ENCODE measurements at places on chromosomes 1 and 21.

- DNase-seq: no peak
Measured at GRCh38 chr1:234716908-234717375, 107.0 kb upstream of the IRF2BP2 start.

DNA sequence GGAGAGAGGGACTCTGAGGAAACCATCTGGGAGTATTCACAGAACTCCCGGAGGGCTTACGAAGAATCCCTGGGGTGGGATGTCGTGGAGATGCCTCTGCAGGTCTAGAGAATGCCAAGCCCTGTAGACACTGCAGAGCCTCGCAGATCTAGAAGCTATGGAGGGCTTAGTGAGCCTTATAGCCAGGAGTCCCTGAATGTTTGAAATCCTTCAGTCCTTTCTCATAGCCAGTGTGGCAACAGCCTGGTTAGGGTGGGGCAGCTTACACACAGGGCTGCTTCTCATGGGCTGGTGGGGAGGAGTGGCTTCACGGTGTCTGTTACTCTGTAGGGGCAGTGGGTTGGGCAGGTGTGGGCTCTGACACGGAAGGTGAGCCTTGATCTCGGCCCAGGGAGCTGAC lies 44.2 kb upstream of the KDM4A start:
- DNase-seq: no peak

GRCh38 chr1:95754412-95754811 lies 520.4 kb downstream of the RWDD3 start:
- no peak for DNase-seq

DNA sequence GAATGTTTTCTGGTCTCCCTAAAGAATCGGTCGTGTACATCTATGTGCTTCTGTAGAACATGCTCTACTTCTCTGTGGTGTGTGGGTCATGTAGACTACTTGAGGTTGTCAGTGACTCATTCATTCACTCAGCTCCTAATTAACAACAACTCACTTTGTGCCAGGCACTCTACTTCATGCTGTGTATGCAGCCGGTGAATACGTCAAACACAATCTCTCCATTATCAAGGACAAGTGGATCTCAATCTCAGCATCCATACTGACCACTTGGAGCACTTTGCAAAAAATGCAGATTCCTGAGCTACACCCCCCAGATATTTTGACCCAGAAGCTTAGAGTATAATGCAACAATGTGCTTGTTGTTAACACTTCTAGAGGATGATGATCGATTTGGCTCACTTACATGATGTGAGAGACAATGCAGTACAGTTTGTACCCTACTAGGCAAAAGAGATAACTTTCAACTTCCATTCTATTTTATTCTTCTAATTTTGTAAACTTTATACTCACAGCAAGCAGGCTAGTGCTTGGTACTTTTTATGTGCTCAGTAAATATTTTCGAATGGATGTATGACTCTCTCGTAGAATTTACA lies 508.6 kb upstream of the ADAMTS5 start:
- DNase-seq: no peak

DNA sequence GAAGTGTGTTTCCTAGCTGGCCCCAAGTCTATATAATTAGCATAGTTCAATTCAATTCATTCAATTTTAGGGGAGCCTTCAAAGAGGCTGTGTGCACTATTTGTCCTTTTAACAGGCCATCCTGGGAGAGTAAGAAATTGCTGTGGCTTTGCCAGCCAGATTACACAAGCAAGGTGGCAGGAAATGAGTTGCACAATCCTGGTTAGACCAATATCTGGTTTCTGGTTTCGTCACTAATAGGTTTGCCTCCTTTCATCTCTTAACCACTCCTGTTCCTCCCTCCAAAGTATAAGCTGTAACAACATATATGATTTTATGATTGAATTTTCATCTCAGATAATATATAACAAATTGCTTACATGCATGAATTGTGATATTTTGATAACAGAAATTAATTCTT lies 84.1 kb upstream of the NEGR1 start:
- peak; percentile 11 for DNase-seq

DNA sequence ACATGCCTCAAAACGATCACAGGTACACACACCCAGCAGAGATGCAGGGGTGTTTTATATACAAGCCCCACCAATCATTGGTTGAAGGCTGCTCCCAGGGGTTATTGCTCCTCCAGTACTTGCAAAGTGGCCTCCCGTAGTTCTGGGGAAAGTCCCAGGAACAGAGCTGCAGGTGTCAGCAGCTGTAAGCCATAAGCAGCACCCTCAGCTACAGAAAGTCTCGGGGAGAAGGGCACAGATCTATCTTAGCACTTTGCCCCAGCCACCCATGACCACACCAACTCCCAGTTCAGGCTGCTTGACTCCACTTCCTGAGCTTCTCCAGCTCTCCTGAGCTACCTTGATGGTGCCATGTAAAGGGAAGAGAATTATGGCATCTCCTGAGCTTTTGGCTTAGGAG lies 222.7 kb upstream of the GJB5 start:
- no peak for DNase-seq

GRCh38 chr1:201554190-201554600 lies 15.3 kb downstream of the NAV1 start:
- no peak for DNase-seq

DNA sequence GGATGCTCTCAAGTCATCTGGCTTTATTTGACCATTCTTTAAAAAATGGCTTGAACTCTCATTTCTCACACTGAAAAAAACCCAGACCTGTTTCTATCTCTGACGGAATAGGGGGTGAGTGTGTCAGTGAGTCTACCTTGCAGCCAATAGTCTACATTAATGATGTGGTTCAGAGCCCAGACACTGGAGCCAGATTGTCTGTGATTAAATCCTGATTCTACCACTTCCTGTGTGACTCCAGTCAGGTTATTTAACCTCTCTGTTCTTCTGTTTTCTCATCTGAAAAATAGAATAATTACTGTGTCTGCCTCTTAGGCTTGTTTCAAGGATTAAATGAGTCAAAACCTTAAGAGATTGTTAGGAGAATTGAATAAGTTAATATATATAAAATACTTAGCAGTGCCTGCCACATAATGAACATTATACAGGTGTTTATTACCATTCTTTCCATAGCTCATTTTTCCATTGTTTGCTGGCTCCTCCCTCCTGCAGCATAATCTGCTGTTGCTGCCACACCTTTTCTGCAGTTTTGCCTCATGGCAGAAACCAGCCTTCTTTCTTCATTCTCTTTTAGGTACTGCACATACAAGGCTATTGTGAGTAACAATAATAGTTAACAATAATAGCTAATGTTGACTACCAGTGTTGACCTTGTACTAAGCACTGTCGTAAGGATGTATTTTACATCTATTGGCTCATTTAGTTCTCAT lies 157.6 kb upstream of the IVNS1ABP start:
- DNase-seq: no peak

GRCh38 chr1:37795340-37796125 lies 1.9 kb downstream of the MANEAL start:
- no peak for DNase-seq

DNA sequence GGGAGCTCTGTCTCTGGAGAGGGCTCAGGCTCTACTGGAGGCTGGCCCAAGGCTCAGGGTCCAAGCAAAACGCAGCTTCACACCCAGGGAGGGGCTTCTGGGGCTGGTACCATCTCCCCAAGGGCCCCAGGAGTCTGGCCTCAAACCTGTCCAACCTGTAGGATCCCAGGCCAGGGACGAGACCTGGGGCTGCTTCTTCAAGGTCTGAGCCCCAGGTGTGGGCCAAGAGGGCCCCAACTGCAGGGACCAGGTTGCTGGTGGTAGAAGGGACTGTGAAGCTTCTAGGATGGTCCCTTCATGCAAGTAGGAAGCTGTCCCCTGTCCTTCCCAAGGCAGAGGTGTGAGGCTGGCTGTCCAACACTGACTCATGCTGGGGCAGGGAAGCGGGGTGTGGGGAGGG lies 7.8 kb upstream of the MMEL1 start:
- DNase-seq: no peak

GRCh38 chr1:243791586-243792267 lies 58.3 kb downstream of the AKT3 start:
- DNase-seq: no peak

DNA sequence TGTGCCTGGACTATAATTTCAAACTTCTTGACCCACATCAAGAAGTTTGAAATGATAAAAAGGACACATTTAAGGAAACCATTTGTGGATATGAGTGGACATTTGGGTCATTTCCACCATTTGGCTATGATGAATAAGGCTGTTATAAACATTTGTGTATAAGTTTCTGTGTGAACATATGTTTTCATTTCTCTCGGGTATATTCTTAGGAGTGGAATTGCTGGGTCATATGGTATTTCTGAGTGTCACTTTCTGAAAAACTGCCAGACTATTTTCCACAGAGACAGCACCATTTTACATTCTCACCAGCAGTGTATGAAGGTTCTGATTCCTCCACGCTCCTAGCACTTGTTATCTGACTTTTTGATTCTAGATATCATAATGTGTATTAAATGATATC lies 50.8 kb downstream of the GPR137B start:
- DNase-seq: no peak

- peak; percentile 13 for DNase-seq
Measured at GRCh38 chr1:176559878-176560277, 96.9 kb downstream of the PAPPA2 start.

DNA sequence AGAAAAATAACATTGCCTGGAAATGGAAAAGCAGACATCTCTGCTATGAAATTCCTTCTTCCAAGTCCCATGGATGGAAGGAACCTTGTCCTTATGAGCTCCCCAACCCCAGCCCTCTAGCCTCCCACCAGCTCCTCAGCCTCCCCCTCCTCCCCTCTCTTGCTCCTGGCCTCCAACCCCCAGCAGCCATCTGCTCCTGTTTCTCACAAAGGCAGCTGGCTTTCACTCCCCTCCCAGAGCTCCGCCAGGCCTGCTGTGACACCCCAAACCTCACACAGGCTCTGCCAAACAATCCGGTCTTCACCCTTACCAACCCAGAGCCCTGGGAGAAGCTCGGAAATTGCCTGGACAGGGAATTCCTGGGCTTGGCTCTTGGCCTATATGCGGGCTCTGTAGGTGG lies 69.2 kb downstream of the KLHDC7A start:
- DNase-seq: no peak

DNA sequence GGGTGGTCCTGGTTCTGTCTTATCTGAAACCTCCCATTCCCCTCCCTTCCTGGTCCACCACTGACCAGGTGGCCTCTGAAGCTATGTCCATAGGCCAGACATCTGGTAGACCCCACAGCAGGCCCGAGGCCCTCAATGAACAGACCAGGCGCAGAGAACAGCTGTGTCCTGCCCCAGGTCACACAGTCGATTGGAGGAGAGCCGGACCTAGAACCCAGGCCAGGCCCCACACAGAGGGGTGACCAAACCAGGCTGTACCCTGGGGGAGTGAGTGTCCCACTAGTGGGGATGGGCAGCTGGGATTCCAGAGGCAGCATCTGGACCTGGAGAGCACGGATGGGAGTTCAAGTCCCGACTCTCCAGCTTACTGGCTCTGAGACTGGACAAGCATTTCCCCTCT lies 29.2 kb downstream of the RNU1-1 start:
- no peak for DNase-seq

GRCh38 chr1:153533689-153534201 lies 2.0 kb downstream of the S100A6 start:
- DNase-seq: peak; percentile 88

- DNase-seq: no peak
Measured at GRCh38 chr1:6880951-6881690, 95.9 kb downstream of the CAMTA1 start.

DNA sequence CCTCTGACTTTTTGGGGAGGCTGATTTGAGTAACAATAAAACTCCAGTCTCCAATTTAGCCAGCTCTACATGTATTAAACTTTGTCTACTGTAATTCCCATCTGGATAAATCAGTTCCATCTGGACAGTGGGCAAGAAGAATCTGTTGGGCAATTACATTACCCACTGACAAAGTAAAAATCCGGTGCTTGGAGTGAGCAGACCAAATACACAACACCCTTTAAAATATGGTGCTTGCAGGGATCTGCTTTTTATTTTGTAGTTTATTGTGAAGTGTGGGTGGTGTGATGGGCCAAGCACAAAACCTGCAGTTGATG lies 8.9 kb upstream of the CD55 start:
- no peak for DNase-seq

DNA sequence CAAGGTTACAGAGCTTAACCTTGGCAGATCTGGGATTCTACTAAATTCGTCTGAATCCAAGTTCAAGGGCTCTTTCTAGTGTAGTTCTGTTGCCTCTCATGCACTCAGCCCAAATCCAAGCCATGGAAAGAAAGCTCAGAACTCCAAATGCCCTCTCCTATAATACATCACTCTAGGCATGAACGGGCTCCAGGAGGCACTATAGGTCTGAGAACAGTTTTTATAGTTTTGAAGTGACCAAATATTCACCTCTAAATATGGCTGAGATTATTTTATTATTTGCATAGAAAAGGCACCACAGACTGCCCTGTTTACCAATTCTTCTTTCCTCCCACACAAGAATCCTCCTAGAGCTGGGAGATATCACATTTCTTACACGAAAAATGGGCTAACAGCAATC lies 327.9 kb upstream of the BEND5 start:
- no peak for DNase-seq

DNA sequence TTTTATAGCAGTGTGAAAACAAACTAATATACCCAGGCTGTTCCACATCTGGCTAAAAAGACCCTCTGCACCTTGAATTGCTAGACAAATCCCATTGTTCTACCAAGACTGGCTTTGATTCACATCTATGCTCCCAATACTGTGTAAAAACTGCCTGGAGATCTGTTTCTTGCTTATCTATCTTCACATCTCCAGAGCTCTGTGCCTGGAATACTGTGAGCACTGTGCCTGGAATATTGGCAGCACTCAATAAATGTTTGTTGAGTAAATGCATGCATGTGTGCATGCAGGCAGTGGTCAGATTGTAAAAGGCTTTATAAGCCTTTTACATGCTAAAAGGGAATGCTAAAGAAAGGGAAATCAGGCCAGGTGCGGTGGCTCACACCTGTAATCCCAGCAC lies 75.5 kb upstream of the APP start:
- no peak for DNase-seq

GRCh38 chr21:32521736-32522355 lies 63.5 kb downstream of the TCP10L start:
- no peak for DNase-seq

DNA sequence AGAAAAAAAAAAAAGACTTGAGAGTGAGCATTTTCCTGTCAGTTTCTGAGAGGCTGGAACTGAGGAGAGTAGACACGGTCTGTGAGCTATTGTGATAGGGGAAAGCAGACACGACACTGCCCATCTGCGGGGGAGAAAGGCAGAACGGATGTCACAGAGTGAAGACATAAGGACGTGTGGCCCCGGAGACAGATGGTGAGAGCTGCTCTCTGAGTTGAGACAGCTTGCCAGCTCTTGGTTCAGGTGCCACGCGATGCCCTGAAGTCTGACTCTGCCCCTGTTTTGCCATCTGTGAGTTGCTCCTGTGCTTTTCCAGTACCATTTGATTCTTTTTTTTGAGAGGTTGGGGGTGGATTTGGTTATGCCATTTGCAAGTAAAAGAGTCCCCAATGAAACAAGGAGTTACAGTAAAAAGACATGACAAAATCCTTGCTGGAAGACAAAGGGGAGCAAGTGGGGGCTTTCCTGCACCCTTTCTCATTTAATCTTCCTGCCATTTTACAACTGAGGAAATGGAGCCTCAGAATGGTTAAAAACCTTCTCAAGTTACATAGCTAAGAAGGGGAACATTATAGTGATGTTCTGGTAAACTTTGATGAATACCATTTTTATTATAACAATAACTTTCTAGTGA lies 128.9 kb upstream of the DNAH14 start:
- DNase-seq: no peak

GRCh38 chr1:61132645-61133334 lies 50.4 kb downstream of the NFIA start:
- DNase-seq: peak; percentile 36
